A172 (cell line): ENCODE measurements at places on chromosomes 5 and 9. TPM values are rescaled to one million over a fixed set of nuclear protein-coding genes. Genes with fewer than 3 reads are reported as not detected.

TAF1L gene
- 0.02 and 0.05 TPM in 2 replicates for total RNA-seq

GLRA1 gene
- not detected in 2 replicates for total RNA-seq

SOX30 gene
- total RNA-seq = not detected in 2 replicates

NUTM2G gene
- total RNA-seq = not detected in 2 replicates

TSSK1B gene
- total RNA-seq = not detected in 2 replicates

IL4 gene
- total RNA-seq = not detected in 2 replicates

GBA2 gene
- total RNA-seq = 12.2 and 15.0 TPM in 2 replicates

DENND1A gene
- total RNA-seq = 25.8 and 30.8 TPM in 2 replicates

WNK2 gene
- not detected in 2 replicates for total RNA-seq

PCDHGB4 gene
- total RNA-seq = 0.07 TPM in 2 replicates

IL3 gene
- total RNA-seq = not detected in 2 replicates

LCN15 gene
- total RNA-seq = not detected in 2 replicates

TAF11L5 gene
- total RNA-seq = not detected in 2 replicates

C7 gene
- total RNA-seq = not detected in 2 replicates

AFAP1L1 gene
- 0.36 and 1.4 TPM in 2 replicates for total RNA-seq

GDA gene
- not detected in 2 replicates for total RNA-seq

OR1Q1 gene
- total RNA-seq = not detected in 2 replicates

GRCh38 chr5:56861893-56862485 is 46.6 kb downstream of the MAP3K1 start:
- no peak for DNase-seq

- DNase-seq = no peak
Measured at GRCh38 chr9:116123171-116123570, 30.4 kb upstream of the PAPPA start.

- DNase-seq = no peak
Measured at GRCh38 chr5:137148159-137148558, 351.0 kb downstream of the SPOCK1 start.

- DNase-seq = no peak
Measured at GRCh38 chr9:136690104-136690805, 3.0 kb upstream of the AGPAT2 start.

- DNase-seq = peak; percentile 27
Measured at GRCh38 chr9:113152699-113153098, 1.9 kb downstream of the SLC31A2 start.

DNA sequence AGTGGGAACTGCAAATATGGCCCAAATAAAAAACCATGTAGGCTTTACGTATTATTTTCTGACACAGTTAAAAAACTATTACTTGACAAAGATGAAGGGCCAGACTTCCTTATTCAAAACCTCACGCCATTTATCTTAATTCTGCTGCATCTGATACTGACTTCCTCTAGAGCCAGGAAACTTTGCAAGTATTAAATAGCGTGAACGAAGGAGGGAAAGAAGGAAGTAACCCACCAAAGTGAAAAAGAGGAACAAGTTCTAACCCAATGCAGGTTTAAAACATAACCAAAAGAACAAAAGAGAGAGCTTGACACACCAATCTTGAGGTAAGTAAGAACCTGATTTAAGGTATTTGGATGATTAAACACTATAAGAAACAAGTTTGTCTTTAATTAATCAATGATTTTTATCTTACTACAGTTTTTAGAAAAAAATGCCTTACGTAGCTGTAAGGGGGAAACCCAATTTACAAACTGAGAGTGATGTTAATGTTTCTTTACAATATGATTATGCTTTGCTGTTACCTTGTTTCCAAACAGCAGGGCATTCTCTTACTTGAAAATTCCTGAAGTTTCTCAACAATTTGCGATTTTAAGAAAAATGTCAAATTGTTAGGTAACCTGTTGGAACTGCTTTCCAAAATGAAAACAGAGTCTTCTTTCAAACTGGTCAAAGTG is at the start of gene GAPT:
Gene GAPT, plus strand, starts transcription at position 220 of the 677 bp plus-strand sequence. CDS start 3,102 bp downstream, outside the sequence.
- DNase-seq = no peak

GRCh38 chr9:70673844-70674243 is 259.4 kb upstream of the KLF9 start:
- DNase-seq = no peak

DNA sequence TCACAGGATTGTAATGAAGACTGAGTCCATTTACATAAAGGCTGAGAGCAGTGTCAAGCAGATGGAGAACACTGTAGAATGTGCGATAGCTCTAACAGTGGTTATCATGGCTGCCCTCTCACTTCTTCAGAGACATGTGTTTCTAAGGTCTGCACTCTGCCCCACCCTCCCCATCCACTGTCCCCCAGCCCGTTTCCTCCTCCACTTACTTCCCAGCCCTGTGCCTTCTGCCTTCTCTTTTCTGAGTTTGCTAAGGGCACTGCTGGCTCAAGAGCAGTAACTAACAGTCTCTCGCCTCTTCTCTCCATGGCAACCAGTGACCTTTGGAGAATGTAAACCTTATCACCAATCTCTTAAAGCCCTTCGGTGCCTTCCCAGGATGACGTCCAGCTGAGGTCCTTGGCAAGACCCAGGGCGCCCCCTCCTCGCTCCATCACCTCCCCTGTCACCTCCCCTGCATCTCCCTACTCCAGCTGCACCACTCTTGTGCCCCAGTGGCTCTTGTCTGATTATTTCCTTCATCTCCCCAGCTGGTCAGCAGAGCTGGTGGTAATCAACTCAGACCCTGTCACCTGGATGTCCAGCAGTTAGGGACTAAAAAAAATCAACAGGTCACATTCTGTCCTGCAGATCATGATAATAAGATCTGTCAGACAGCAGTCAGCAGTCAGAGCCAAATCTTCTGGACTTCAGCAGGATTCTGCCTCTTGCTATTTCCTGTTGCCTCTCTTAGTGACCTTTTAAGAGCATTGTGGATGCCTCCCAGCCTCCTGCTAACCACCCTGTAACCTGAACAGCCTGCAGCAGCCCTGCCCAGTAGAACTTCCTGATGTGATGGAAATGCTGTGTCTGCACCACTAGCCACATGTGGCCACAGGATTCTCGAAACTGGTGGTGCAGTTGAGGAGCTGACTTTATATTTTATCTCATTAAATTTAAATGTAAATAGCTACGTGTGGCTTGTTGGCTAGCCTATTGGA is 9.0 kb downstream of the FXN start:
- peak; percentile 63 for DNase-seq

- DNase-seq = no peak
Measured at GRCh38 chr5:127571314-127572131, 54.1 kb downstream of the PRRC1 start.

GRCh38 chr5:3155046-3155445 is 403.6 kb upstream of the IRX2 start:
- DNase-seq = no peak

- DNase-seq = no peak
Measured at GRCh38 chr5:172418862-172419814, 35.2 kb downstream of the SH3PXD2B start.

- no peak for DNase-seq
Measured at GRCh38 chr9:363274-363612, 148.6 kb downstream of the DOCK8 start.

GRCh38 chr9:93962017-93962416 is 6.9 kb upstream of the BARX1 start:
- DNase-seq = peak; percentile 30

DNA sequence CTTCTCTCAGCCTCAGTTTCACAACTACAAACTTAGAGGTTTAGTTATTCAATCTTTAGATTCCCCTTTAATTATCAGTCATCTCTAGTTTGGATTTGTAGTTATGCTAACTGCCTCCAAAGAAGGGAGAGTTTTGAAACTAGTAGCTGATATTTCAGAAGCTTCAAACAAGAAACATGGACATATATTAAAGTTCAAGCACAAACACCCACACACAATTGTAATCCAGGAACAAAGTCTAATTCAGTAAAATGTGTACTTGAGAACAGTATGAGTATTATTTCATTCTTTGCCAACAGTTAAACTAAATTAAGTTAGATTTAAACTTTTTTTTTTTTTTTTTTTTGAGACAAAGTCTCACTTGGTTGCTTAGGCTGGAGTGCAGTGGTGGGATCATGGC is 71.2 kb upstream of the ABCA1 start:
- DNase-seq = no peak

GRCh38 chr5:30287890-30288289 is 905.6 kb upstream of the CDH6 start:
- DNase-seq = no peak

GRCh38 chr5:51396797-51397196 is 13.5 kb downstream of the ISL1 start:
- DNase-seq = no peak

GRCh38 chr5:178327931-178328711 is 95.5 kb upstream of the PHYKPL start:
- no peak for DNase-seq

DNA sequence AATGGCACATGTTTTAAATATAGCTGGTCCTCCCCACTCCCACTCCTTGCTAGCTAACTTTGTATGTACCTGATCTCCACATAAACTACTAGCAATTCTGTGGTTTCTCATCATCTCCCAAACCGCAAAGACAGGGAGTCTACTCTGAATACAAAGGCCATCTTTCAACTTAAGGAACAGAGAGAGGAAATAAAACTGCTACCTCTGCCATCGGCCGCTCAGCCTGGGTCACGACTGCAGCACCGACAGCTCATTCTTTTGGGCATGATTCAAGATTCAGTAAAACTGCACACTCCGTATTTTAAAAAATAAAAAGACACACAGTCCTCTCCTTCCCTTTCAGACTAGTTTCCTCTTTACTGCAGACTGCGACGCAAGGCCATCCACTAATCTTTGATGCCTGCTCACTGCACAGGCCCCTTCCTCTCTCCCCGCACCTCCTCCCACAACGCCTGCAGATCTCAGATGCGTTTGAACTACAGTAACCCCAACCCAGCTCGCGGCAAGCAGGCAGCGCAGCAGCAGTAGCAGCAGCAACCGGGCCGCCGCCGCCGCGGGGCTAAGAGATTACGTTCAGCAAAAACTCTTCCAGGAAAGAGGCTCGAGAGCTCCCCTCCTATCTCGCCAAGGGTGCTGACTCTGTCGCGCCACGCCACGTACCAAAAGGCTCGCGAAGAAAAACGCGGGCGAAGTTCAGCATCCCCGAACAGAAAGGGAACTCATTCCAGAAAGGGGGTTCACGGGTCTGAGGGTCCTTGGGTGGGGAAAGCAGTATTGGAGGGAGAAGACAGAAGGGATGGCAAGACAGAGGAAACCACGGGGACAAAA is 1.5 kb downstream of the RNF145 start:
- DNase-seq = peak; percentile 85

DNA sequence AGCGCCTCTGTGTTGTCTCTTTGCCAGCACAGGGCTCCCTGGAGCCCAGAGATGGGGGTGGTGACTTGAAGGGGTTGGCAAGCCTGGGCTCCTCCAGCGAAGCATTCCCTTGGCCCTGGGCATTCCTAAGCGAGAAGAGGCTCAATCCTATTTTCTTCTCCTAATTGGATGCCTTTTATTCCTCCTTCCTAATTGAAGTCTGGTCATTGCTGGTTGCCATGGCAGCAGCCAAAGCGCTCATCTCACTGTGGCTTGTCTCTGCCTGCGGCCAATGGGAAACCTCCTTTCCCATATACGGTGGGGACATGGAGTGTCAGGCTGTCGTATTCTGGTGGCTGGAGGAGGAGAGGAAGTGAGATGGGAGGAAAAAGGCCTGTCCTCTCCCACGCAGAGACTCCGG is 52.3 kb upstream of the RARS1 start:
- DNase-seq = no peak

DNA sequence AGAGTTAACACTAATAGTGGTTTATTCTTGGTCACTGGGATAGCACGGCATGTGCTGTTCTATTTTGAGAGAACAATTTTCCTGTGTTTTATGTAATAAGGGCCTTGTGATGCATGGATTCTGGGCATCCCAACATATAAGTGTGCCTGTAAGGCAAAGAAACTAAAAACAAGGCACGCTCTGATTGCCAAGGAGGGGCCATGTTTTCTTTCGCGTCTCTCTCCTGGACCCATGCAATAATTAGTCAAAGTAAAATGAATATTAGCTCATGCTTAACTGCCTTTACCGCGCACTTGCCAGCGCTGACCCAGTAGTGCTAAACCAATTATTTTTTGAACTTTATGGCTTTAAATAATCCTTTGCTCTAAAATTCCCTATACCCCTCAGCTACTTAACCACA is 140.9 kb downstream of the PSAT1 start:
- DNase-seq = no peak

DNA sequence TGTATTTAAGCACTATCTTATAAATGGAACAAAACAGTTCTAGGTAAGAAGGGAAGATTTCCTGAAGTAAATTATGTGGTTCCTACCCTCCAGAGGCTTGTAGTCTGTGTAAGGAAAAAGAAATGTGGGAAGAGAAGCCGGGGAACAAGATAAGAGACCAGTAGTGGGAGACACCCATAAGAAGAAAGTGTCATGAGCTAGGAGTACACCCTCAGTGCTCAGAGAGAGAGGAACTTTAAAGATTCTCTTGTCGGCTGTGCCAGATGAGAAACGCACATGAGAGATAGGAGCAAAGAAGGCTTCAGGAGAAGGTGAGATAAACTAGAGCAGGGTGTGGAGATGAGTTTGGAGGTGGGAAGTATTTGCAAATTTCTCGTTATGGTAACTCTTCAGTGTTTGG is 18.1 kb downstream of the SLC36A1 start:
- no peak for DNase-seq

- no peak for DNase-seq
Measured at GRCh38 chr5:130078661-130079060, 174.4 kb downstream of the CHSY3 start.

GRCh38 chr5:2727550-2727949 is 23.9 kb downstream of the IRX2 start:
- no peak for DNase-seq

DNA sequence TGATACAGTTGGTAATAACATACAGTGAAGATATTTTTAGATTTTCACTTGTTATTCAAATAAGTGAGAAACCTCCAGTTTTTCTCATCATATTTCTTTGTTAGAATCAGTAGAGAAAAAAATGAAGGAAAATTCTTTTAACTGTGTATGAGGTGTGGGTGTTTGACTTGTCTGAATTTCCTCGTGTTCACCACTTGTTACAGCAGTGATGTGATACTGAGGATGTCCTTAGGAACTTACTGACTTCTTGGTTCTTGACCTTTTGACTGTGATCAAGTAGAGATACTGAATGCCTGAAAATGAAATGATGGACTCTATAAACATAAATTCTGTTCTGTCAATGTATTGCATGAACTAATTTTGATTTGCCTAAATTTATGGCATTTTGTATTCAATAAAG is 10.7 kb downstream of the PBX3 start:
- DNase-seq = no peak

GRCh38 chr5:147893820-147894219 is 12.5 kb downstream of the C5orf46 start:
- DNase-seq = peak; percentile 69

DNA sequence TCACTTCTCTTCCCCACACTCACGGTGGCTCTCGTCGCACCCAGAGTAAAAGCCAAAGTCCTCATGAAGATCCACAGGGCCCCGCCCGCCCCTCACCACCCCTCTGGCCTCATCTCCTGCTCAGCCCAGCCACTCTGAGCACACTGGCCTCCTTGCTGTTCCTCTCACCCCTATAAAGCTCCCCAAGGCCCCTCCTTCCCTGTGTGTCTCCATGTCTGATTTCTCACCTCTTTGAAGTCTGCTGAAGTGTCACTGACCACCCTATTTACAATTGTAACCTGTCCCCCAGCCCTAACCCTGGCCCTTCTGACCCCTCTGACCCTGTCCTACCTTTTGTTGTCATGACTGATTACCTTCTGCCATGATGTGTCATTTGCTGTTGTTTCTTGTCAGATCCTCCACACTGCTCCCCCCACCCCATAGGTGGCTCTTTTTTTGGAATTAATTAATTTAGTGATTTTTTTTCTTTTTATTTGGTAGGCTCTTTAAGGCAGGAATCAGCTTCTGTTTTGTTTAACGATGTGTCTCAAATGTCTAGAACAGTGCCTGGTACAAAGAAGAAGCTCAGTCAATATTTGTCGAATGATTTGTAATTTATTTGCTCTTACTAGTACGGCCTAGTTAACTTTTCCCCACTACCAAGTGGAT is 90.2 kb downstream of the IQGAP2 start:
- DNase-seq = no peak

- DNase-seq = no peak
Measured at GRCh38 chr5:75053054-75053303, 621 bp upstream of the GCNT4 start.
